WTC11 (cell line): ENCODE measurements at places on chromosomes 3 and 15.

- no peak for DNase-seq
These were observed 6.3 kb upstream of the RTP2 start for GRCh38 chr3:187708696-187709095.

DNA sequence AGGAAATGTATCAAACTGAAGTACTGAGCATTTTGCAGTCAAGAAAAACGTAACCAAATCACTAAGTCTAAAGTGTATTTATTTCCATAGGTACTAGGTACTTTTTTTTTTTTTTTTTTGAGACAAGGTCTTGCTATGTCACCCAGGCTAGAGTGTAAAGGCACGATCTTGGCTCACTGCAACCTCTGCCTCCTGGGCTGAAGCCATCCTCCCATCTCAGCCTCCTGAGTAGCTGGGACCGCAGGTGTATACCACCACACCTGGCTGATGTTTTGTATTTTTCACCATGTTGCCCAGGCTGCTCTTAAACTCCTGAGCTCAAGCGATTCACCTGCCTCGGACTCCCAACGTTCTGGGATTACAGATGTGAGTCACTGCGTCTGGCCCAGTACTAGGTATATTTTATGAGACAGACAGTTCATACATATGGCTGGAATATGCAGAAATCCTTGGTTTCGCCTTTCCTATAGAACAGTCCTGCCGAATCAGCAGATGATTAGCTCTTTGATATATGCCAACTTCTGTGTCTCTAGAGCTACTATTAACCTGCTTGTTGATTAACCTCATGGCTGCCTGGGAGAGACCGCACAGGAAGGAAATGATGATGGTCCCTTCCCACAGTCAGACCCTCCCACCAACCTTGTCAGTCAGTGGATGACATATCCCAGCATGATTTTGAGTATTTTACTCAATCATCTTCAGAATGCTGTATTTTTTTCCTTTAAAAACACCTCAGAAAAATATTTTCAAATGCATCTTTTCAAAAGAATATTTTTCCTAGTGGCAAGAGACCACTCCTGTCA, 32.3 kb downstream of the TMOD3 start:
- no peak for DNase-seq

DNA sequence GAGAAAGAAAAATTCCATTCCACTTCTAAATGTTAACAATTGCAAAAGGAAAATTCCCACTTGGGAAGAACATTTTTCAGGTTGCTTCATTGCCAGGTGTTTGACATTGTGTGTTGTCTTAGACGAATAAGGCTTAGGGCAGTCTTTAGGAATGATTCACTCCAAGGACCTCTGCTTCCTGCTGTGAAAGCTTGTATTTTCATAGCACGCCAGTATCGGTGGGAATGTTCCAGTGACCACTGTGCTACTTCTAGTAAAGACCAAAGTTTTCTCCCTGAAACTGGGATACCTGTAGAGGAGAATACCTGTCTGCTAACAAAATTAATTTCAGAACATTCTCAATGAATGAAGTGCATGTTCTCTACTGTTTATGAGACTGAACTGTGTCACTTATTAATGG, 64.1 kb downstream of the CDIN1 start:
- no peak for DNase-seq

- DNase-seq, result no peak
These were observed 3.5 kb downstream of the ST6GAL1 start for GRCh38 chr3:186933816-186934215.

GRCh38 chr3:169430707-169431404, 232.7 kb downstream of the MECOM start:
- DNase-seq, result no peak

DNA sequence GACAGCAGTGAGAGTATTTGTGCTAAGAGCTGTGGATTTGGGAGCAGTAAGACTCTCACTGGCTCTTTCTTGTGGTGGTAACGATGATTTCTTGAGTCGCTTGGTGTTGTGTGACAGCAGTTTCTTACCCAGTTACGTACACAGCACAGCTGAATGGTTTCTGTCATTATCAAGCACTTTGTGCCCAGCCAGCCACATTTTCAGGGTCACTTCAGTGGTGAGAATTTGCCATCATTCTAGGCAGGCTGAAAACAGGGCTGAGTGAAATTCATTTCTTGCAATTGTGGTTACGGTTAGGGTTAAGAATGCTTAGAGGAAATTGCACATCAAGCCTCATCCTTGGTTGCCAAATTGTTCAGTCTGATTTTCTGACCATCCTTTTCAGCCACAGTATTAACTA, 130.1 kb downstream of the RYR3 start:
- no peak for DNase-seq

DNA sequence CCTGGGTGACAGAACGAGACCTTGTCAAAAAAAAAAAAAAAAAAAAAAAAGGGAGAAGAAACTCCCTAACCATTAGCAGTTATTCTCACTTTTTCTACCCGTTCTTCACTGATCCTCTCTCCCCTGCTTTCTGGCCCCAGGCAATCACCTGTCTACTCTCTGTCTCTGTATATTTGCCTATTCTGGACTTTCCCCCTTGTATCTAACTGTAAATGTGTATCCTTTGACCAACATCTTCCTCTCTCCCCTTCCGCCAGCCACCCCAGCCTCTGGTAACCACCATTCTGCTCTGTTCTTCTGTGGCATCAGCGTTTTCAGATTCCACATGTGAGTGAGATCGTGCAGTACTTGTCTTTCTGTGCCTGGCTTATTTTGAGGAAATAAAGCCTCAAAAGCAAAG, 6.9 kb downstream of the CYFIP1 start:
- DNase-seq, result no peak
